ENCODE measurements at places on chromosomes 4 and X.

DNA sequence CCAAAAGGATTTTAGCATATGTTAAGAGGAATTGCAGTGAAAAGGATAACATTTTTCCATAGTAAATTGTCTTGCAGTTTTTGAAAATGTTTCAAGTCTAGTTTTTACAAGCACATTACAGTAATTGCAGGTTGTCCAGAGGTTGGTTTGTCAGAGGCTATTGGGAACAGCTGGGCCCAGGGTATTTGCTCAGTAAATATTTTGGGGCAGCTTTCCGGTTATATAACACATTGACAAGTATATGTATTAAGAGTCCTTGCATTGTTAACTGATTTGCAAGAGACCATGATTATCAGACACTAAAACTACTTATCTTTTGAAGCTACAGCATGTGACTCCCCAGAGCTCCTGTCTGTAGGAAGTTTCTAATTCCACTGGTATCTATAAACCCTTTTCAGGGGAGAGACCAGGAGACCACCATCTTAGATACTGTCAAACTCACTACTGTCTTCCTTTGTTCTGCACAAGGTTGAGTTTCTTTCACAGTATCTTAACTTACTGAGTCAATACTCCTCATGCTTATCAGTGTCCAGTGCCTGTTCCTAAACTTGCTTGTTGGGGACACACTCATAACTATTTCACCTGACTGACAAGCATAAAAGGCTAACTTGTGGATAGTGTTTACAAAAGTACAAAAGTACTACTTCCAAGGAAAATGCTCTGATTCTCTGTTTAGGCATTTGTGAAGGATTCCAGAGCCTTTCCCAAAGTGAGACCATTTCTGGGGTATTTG is 18.9 kb upstream of the RGN start:
- DNase-seq = no peak

GRCh38 chrX:130158311-130158710 is 7.3 kb downstream of the AIFM1 start:
- DNase-seq = no peak

- DNase-seq = no peak
Observed at GRCh38 chr4:137509855-137510282, 22.4 kb downstream of the PCDH18 start.

GRCh38 chr4:82787342-82787741 is 11.3 kb downstream of the SCD5 start:
- DNase-seq = no peak

DNA sequence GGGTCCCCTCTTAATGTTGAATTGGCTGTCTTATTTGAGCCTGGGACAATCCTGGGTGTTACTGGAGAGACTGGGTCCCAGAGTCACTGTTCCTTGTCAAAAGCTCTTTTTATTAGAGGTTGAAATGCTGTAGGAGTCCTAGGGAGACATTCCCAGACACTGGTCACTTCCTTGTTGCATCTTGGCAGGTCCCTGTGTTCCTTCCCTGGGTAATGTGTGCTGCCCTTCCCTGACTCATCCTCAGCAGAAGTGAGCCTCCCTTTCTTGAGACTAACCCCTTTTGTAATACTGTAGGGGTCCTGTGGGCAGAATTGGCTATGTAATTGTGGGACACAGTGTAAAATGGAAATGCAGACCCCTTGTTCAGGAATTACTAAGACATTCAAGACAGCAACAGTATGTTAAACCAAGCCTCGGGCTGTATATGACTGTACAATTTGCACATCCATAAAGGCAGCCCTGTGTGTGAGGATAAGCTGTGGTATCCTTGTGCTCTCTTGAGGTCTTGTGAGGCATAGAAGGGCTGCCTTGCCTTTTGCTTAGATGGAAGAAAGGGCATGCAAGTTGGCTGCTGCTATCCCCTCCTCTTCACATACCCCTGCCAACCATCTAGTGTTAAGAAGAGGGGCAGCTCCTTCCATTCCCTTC is 53.5 kb downstream of the DCLK2 start:
- DNase-seq = no peak

DNA sequence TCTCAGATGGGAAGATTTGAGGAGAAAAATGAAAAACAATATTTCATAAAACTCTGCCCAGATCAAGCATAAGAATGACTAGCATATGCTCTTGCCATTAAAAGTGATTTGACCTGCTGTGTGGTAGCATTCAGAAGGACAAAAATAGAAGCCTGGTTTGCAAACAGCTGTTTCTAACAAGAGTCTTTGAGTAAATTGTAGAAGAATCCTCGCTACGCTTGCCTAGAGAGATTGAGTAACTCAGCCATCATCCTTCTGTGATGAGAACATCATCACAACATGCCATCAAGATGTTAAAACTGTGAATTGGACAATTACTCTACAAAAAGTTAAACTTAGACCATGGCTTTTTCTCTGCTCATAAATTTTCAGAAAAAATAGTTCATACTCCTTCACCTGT is 168.9 kb upstream of the PUDP start:
- DNase-seq = no peak

- DNase-seq = no peak
Observed at GRCh38 chr4:182699795-182700194, 217.4 kb downstream of the DCTD start.

GRCh38 chr4:99670409-99671073 is 12.9 kb upstream of the C4orf54 start:
- DNase-seq = no peak

DNA sequence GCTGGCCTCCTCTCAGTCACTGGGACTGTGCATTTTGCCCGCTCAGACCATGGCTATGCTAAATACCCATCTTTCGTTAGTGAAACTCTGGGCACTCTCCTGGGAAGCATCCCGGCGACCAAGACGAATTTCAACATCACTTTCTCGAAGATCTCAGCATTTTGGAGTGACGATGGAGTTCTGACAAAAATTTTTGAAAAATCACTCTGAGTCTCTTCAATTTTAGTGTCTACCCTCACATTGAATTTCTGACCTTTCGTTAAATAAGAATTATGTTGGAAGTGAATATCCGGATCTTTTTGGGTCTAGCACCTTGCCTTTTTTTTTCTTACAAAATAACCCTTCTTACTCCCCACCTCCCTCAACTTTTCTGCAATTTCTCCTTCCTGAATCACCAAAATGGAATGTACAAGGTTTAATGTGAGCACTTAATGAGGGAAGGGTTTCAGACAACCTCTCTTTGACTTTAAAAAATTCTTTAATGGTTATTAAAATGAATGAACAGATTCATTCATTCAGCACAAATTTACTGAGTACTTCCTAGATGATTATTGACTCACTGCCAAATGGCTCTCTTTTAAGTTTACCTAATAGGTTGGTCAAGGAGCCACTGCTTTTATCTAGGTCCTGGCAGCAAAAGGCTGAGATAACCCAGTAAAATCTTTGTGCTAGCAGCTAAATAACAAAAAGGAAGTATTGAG is 746 bp upstream of the AADAT start:
- DNase-seq = no peak

GRCh38 chr4:41561244-41561643 is 23.3 kb downstream of the LIMCH1 start:
- DNase-seq = no peak

Measured in COR-L47 (cell line).